Spleen (tissue), 13 donors: ENCODE measurements at places on chromosomes 6 and 20. TPM values are rescaled to one million over a fixed set of nuclear protein-coding genes. Genes with fewer than 3 reads are reported as not detected.

DNA sequence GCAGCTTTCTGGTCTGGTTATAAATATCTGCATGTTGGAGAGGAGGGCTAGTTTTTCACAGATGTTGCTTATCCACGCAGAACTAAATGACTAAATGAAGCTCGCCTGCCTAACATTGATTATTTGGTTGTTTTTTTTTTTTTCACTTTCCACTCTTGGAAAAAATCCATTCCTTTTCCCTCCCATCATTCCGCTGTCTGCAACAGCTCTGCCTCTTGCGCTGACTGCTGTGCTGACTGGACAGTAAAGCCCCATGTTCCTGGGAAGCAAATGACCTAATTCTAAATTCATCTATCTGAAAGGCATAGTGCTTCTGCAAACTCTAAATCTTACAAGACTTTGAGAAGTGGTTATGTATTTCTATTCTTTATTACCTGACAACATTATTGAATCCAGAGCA lies 255.5 kb upstream of the PLN start:
- H3K27me3 ChIP-seq: no peaks in the 10 kb centered on the region
- DNase-seq: no peak
- no peak overlapping the region for H3K4me3 ChIP-seq
- no peak overlapping the region for H3K27ac ChIP-seq

GRCh38 chr6:116931456-116931855 lies 54.4 kb downstream of the RFX6 start:
- no peak for DNase-seq
- H3K27ac ChIP-seq: no peak overlapping the region
- H3K27me3 ChIP-seq: no peaks in the 10 kb centered on the region
- no peaks in the 10 kb centered on the region for H3K4me1 ChIP-seq
- no peaks in the 10 kb centered on the region for H3K36me3 ChIP-seq
- H3K4me3 ChIP-seq: no peak overlapping the region

CD83 gene
- 19.5 TPM for total RNA-seq

DNA sequence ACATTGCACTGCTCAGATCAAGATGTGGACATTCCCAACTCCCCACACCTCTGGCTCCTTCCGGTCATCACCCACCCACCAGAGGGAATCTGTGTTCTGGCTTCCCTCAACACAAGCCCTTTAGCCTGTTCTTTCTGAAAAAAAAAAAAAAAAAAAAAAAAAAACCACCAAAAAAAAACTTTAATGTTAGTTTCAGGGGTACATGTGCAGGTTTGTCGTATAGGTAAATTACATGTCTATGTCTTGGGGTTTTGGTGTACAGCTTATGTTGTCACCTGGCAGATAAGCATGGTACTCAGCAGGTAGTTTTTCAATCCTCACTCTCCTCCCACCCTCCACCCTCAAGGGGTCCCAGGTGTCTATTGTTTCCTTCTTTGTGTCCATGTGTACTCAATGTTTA lies 135.8 kb upstream of the FOXA2 start:
- H3K27me3 ChIP-seq: no peaks in the 10 kb centered on the region
- no peak for DNase-seq
- no peaks in the 10 kb centered on the region for H3K36me3 ChIP-seq
- H3K4me3 ChIP-seq: no peak overlapping the region
- peaks cover 2% of the 10 kb centered on the region for H3K4me1 ChIP-seq
- no peak overlapping the region for H3K27ac ChIP-seq

TRIM38 gene
- 34.4 TPM for total RNA-seq

CUL7 gene
- total RNA-seq: 16.8 TPM

SPATS1 gene
- total RNA-seq: not detected

GRCh38 chr20:24406750-24407149 lies 62.7 kb upstream of the SYNDIG1 start:
- H3K27me3 ChIP-seq: no peaks in the 10 kb centered on the region
- no peaks in the 10 kb centered on the region for H3K36me3 ChIP-seq
- H3K4me1 ChIP-seq: no peaks in the 10 kb centered on the region
- no peak overlapping the region for H3K27ac ChIP-seq

DNA sequence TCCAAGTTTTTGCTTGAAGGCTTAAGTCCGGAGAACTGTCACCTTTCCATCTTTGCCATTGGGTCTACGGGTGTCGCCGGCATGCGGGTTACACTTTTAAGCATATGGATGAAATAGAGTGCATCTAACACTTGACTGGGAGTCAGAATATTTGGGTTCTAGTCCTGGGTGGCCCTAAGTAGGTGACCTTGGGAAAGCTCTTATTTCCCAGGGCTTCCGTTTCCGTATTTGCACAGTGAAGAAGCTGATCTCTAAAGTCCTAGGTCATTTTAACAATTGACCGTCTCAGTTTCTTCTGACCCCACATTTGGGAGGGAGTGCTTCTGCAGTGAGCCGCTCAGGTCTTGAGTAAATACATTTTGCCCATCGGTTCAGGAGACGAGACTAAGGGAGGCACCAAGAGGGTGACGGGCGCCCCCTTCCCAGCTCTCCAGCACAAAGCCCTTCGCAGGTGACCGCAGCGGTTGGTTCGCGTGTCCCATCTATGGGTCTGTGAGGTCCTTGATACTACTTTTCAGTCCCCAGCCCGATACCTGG lies 651 bp upstream of the BLTP3A start:
- H3K27ac ChIP-seq: peak overlapping the region; percentile 86
- no peaks in the 10 kb centered on the region for H3K36me3 ChIP-seq
- H3K4me1 ChIP-seq: peaks cover 9% of the 10 kb centered on the region
- H3K27me3 ChIP-seq: no peaks in the 10 kb centered on the region

TGM3 gene
- total RNA-seq: not detected

- H3K4me1 ChIP-seq: peaks cover 47% of the 10 kb centered on the region
- no peaks in the 10 kb centered on the region for H3K27me3 ChIP-seq
- peak overlapping the region; percentile 94 for H3K27ac ChIP-seq
- DNase-seq: peak; percentile 91
- peak overlapping the region; percentile 57 for H3K4me3 ChIP-seq
- no peaks in the 10 kb centered on the region for H3K36me3 ChIP-seq
Measured at GRCh38 chr6:26234421-26235301, 130.3 kb upstream of the BTN3A2 start.

SIRPG gene
- total RNA-seq: 7.4 TPM

MRPS18B gene
- total RNA-seq: 45.3 TPM
